ENCODE measurements at places on chromosomes 13 and 19.

DNA sequence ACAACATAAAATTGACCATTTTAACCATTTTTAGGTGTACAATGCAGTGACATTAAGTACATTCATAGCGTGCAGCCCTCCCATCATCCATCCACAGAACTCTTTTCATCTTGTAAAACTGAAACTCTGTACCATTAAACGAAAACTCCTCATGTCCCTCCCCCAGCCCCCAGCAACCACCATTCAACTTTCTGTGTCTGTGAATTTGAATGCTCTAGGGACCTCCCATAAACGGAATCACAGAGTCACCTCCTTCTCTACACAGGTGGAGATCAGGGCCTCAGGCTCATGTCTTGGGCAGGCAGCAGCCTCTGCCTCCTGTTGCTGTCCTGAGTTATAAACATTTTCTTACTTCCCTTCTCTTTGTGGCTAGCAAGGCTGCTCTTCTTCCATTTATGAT is 7.3 kb upstream of the CCNE1 start:
- no peak for DNase-seq

GRCh38 chr13:40508127-40508526 is 158.3 kb downstream of the FOXO1 start:
- DNase-seq = no peak

- no peak for DNase-seq
Measured at GRCh38 chr13:94330552-94331071, 148.9 kb downstream of the DCT start.

DNA sequence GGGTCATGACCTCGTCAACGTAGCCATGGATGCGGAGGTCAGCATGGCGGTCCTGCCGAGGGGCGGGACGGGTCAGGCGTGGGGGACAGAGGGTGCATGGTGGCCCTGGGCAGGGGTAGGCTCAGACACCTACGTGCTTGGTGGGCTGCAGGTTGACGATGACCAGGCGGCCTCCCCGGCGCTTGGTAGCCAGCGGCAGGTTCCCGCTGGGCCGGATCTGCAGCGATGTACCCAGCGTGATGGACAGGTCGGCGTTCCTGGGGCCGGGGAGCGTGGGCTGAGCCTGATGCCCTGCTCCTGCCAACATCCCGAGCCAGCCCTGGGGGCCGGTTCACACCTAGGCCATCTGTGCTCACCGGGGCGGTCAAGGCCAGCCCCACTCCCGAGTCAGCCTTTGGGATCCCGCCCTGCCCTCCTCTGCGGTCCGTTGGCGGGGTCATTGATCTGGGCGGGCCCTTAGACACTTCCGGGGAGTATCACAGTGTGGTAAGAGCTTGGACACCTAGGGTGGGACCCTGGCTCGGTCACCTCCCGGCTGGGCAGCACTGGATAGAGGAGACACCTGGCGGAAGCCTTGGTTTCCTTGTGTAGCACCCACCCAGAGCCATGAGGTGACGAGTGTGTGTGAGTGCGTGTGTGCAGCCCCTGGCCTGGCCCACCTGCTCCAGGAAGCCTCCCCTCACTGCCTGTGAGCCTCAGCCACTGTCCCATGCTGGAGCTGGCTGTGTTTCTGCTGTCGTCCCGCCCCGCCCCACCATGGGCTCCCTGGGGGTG is 7.3 kb downstream of the SIRT6 start:
- DNase-seq = no peak

DNA sequence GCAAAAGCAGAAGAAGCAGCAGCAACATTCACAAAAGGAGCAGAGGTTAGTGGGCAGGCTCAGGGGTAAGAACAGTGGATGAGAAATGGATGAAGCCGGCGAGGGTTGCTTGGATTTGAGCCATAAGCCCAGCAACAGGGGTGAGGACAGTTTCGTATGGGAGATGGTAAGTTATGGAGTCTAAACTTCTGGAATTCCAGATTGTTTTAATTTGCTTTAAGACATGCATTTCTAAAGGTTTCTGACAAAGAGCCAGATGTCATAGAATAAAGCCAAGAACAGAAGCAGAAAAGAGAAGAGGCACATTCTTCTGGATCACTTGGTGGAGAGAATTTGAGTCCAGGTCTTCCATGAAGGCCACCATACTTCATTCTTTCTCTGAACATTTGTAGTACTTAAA is 76.6 kb downstream of the TNFSF11 start:
- DNase-seq = no peak
